Progenitor cell of endocrine pancreas (in vitro differentiated cells): ENCODE measurements at places on chromosomes 11 and 22. TPM values are rescaled to one million over a fixed set of nuclear protein-coding genes. Genes with fewer than 3 reads are reported as not detected.

Gene OR6A2
- total RNA-seq: 0.13 and 0.24 TPM in 2 replicates

Gene PNPLA3
- 11.4 and 12.2 TPM in 2 replicates for total RNA-seq

- no peak overlapping the region for H3K27ac ChIP-seq
- H3K27me3 ChIP-seq: peaks cover 45% of the 10 kb centered on the region
- H3K4me3 ChIP-seq: no peak overlapping the region
- peaks cover 5% of the 10 kb centered on the region for H3K4me1 ChIP-seq
These were observed 123.9 kb upstream of the OPCML start for GRCh38 chr11:133656082-133656635.

GRCh38 chr11:116791002-116791812 is 472 bp downstream of the APOA5 start:
- H3K36me3 ChIP-seq: peaks cover 3% of the 10 kb centered on the region
- H3K4me1 ChIP-seq: peaks cover 22% of the 10 kb centered on the region
- no peak overlapping the region for H3K27ac ChIP-seq
- DNase-seq: peak; percentile 83

GRCh38 chr11:77085652-77086051 is 17.0 kb upstream of the OMP start:
- no peak overlapping the region for H3K4me3 ChIP-seq
- no peaks in the 10 kb centered on the region for H3K27me3 ChIP-seq
- no peak for DNase-seq
- H3K4me1 ChIP-seq: peaks cover 5% of the 10 kb centered on the region
- H3K27ac ChIP-seq: no peak overlapping the region

- DNase-seq: no peak
- peaks cover 5% of the 10 kb centered on the region for H3K36me3 ChIP-seq
- peaks cover 6% of the 10 kb centered on the region for H3K4me1 ChIP-seq
- no peak overlapping the region for H3K27ac ChIP-seq
These were observed 11.5 kb upstream of the TMEM216 start for GRCh38 chr11:61380884-61381283.

GRCh38 chr11:76859708-76860227 is 950 bp upstream of the ACER3 start:
- H3K27ac ChIP-seq: peak overlapping the region; percentile 47
- peak overlapping the region; percentile 42 for H3K4me3 ChIP-seq
- DNase-seq: no peak
- H3K4me1 ChIP-seq: peaks cover 9% of the 10 kb centered on the region
